ENCODE measurements at places on chromosomes 3 and 15.

GRCh38 chr15:52749258-52749657, 40.9 kb downstream of the ONECUT1 start:
- no peak for DNase-seq

DNA sequence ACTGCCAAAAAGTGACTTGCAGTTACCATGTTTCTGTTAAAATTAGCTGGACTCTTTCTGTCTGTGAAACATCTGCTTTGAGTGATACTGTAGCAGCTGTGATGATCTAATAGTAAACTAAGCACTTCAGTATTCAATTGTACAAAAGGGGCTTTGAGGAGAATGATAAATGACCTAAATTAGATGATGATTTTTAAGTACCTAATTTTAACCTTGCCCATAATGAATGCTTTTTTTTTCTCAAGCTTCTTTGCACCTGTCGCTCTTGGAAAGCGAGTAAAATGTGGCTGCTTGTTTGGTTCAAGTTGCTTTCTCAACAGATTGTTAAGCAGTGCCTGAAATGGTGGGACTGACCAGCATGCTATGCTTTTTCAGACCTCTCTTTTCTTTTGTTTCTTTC, 752.3 kb downstream of the EPHA3 start:
- DNase-seq, result no peak

DNA sequence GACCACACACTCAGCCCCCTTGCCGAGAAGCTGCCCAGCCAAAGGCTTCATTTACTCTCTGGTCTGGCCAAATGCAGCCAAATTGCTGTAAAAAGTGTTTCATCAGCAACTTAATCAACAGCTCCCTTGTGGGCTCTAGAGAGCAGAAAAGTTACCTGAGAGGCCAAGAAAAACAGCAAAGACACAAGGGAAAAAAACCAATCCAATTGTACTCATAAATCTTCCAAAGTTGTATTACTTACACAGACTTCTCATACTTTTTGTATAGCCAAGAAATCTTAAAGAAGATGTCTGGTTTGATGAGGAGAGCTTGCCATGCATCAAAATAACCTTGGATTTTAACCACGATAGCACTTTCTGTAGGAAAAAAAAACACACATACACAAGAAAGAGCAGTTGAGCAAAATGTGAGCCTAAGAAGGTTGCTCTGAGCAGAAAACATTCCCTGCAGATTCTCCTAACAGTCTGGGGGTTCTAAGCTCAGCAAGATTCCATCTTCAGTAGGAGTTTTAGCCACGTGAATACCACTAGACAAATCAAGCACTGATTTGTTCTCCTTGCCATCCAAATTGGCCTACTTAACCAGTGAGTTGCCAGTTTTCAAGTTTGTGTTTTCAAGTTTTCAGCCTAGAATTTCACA, 120.0 kb downstream of the CYP19A1 start:
- no peak for DNase-seq

DNA sequence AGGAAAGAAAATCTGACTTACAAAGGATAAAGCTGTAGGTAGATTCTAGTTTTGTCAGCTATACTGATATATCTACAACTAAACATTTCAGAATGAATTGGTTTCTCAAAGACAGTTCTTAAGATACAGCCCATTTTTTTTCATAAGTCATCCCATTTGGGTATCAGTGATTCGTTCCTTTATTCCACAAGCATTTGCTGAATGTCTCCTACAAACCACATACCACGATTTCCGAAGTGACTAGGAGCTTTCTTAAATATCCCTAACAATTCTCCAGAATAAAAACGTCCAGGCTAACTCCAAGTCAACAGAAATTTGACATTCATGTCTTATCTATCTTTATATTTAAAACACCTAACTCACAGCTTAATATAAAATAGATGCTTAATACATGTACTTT, 59.8 kb downstream of the TP53BP1 start:
- no peak for DNase-seq

DNA sequence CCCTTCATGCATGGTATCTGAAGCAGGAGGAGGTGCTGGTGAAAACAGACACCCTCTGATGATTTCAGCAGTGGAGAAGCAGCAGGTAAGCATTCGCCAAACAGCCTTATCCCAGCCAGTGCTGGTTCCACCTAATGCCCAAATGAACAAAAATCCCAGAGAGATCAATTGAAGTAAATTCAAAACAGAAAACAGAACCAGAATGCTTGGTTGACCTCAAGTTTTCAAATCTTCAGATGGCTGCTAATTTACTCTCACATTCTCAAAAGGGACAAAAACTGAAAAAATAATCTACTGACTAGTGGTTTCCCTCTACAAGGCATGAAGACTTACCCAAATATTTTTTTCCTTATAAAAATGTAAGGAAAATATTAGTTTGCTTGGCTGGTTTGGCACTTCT, 87.0 kb upstream of the MYO5C start:
- DNase-seq, result no peak

DNA sequence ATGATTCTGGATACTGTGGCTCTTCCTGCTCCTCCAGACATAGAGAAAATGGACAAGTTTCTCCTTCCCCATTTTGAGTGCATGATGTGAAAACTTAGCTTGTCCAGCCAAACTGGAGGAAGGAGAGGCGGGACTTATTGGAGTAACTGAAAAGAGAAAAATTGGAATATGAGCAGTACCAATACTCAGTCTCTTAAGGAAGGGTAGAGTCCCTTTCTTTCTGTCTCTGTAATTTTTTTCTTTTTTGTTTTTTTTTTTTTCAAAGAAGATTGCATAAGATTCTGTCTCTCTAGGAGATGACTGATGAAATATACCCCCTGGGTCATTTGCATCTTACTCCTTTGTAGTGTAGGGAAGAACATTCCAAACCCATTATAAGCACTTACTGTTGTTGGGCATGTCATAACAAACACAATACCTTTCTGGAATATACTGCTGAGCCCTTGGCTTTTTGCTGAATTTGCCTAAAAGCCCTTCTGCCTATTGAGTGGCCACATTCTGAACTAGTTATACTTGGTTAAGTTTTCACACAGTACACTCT, 498.1 kb upstream of the TPRG1 start:
- DNase-seq, result no peak

DNA sequence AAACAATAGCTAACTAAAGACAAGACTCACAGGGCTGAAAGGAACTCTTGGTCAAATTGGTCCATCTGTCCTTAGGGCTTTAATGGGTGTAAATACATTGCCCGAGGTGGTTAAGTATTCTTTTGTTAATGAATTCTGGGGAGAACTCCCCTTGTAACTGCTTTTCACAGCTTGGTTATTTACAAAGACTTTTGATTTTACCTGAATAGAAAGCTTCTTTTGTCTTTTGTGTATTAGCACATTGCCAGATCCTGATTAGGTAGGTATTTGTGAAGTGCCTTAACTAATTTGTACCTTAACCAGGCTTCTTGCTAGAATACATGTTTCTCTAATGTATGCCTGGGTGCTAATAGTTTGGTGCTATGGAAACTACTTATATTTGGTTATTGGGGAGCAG, 14.0 kb downstream of the CHD2 start:
- no peak for DNase-seq

DNA sequence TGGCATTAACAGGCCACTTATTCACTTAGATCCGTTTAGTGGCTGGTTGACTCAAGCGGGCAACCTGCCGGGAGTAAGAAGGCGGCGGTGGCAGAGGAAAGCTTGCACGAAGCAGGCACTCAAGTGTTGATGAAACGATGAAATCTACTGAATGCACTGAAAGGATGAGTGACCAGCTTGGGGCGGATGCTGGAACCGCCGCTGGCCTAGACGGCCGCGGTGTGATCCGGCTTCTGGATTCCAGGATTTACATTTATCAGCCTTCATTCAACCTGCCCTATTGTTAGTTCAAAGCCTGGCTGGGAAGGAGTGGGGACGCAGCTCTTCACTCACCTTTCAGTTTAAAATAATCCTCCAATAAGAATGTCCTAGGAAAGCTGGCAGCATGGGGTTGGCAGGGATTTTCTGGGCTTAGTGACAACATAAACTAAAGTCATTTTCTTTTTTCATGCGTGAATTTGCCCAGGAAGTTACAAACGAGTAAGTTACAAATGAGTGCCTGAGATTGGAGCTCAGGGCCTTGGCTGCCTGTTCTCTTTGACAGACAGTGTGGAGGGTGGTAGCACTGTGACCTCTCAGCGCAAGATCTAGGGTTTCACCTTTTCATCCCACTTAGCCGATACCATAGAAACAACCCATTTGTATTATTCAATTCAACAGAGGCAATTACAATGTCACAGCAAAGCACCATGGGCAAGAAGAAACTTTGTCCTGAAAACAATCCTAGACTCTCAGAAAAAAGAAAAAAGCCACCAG, 1.1 kb upstream of the PLCH1 start:
- DNase-seq, result peak; percentile 43

DNA sequence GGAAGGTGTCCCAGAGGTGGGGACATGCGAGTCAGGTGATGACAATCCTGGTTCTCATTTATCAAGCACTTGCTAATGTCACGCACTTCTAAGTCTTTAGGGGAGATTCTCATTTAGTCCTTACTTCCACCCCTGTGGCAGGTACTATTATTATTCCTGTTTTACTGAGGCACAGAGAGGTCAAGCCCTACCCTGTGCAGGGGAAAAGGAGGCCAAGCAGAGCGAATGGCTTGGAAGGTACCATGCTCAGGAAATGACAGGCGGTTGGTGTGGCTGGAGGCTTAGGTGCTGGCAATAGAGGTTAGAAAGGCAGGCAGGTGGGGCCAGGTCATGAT, 268.9 kb downstream of the UACA start:
- DNase-seq, result no peak

DNA sequence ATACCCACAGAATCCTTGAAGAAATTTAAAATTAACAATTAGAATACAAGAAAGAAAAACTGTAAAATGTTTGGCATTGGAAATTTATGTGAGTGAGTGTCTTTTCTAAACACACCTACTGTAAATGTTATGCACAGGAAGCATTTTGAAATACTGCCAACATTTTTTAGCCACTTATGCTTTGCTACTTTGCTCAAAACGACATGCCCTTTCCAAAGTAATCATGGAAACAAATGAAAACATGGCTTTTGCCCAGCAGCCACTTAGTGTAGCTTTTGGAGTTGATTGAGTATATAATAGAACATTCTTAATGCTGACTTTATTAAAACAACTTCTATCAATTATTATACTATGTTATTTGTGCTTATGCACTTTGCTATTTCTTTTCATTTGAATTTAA, 823.0 kb downstream of the CADM2 start:
- no peak for DNase-seq

DNA sequence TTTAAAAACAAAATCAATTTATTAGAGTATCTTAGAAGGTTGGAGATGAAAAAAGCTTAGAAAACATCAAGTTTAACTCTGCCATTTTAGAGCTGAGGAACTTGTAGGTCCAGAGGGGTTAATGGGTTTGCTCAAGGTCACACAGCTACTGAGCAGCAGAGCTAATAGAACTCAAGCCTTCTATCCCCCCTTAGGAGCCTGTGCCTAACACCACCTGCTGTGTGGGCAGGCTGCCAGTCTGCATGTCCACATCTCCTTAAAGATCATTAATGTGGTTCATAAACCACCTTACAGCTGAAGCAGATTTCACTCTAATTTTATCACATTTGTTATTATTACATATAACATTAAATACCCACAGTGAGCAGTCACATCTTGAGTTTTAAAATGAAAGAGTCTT, 14.1 kb upstream of the SLC35G2 start:
- DNase-seq, result no peak

GRCh38 chr3:170274641-170275040, 52.4 kb downstream of the PRKCI start:
- DNase-seq, result no peak

GRCh38 chr15:47872869-47873432, 155.6 kb downstream of the SEMA6D start:
- no peak for DNase-seq
